ENCODE measurements at places on chromosomes 1 and 21.

DNA sequence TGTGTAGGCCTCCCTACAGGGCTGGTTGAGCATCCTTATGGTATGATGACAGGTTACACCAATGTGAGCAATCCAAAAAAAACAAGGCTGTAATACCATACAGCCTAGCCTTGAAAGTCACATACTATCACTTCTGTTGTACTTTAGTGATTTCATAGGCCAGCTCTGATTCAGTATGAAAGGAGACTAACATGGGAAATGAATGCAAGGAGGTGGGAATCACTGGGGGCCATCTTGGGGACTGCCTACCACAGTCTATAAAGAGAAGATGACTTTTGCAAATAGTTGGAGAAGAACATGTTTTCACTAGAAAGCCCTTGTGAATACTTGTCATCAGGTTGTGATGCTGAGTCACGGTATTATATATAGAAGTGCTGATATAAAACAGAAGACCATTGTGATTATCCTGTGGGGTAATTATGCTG, 270.7 kb downstream of the S1PR1 start:
- DNase-seq, result peak; percentile 34

DNA sequence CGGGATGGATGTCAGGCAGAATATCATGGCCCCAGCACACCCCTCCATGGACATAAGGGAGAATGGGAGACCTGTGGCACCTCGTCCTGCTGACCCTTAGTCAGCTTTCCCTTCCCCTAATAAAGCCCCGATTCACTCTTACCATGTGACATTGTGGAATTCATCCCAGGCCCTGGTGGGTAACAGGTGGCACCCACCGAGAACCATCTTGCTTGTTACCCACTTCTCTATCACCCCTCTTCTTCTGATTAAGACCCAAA, 32.9 kb downstream of the CSMD2 start:
- DNase-seq, result no peak

GRCh38 chr1:154115180-154115579, 39.7 kb downstream of the NUP210L start:
- no peak for DNase-seq

- no peak for DNase-seq
These were observed 2.7 kb downstream of the SERBP1 start for GRCh38 chr1:67427465-67427864.

DNA sequence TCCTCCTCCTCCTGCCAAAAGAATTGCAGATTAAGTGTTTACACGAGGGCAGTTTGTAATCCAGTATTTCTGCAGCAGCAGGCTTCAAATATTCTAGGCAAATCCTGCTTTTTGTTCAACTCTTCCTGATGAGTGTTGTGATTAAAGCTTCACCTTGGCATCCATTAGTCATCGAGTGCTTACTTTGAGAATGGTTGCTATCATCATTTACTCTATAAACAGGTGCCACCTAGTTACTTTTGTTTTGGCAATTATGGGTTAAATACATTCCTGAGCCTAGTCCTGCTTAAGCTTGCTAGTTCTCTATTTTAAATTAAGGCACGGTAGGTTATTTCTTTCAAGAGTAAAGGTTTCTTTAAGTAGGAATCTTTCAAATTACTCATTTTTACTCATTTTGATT, 20.3 kb downstream of the PDC start:
- no peak for DNase-seq

DNA sequence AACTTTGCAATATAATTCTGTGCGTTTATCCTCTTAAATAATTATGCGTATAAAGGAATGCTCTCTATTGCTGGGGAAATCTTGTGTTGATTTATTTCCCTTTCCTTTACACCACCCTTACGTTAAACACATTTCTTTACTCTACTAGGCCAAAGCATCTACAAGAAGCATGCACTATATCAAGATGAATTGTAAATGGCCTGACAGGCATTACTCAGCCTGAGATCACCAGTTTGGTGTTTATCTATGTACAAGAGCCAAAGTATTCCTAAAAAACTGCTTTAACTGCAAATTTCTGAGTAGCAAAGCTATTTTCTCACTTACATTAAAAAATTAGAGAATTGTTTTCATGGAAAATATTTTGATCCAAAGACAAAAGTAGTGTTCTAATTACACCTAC, 114.8 kb downstream of the TYW3 start:
- no peak for DNase-seq

DNA sequence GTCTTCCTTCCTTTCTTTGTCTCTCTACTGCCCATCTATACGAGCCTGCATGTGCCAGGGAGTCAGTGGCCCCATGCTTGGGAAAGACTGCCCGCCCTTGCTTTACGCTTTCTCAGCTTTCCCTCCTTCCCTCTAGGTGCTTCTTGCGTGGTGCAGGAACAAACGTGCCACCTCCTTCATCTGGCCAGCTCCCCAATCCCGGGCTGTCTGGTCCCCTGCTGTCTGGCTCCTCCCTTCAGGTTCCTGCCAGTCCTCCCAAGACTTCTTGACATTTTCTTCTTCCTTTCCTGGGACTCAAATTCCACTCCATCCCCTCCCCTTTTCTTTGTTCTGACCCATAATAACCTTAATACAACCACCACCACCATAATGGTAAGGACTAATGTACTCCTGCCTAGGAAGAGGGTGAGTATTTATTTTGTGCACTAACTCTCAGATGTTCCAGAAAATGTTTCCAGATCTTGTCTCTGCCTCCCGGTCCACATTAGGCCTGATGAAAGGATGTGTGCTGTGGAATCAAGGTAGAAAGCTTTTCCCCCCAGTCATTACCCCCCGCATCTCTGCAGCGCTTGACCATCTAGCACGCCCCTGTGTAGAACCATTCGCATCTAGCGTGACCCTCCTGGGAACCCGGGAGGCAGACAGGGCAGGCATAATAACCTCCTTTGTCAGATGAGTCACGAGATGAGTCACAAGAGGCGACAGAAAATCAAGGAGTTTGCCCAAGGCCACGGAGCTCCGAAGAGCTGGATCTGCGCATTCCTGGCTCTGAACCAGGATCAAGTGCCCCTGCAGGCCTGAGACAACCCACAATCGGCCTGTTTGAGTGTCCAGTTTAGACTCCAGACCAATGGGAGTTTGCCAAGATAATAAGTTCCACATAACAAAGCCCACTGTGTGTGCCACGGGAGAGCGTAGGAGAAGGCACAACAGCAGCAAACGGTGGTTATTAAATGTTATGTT, 60.1 kb upstream of the NEK2 start:
- DNase-seq, result peak; percentile 78

DNA sequence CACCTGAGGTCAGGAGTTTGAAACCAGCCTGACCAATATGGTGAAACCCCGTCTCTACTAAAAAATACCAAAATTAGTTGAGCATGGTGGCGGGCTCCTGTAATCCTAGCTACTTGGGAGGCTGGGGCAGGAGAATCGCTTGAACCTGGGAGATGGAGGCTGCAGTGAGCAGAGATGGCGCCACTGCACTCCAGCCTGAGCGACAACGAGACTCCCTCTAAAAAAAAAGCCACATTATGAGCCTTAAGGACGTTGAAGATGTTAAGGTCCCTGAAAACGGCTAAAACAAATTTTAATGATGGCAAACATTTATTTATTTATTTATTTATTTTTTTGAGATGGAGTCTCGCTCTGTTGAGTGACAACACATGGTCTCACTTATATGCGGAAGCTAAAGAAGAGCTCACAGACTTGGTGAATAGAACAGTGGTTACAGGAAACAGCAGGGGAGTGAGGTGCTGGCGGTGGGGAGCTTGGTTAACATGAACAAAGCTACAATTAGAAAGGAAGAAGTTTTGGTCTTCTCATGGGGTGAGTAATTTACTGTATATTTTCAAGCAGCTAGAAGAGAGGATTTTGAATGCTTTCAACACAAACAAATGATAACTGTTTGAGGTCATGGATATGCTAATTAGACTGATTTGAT, 47.1 kb downstream of the TCP10L start:
- DNase-seq, result no peak

- DNase-seq, result no peak
These were observed at the start of gene L1TD1 for GRCh38 chr1:62194651-62195544. Gene L1TD1, plus strand, starts transcription at chr1:62194849. Its CDS starts 11,780 bp downstream, at chr1:62206629.

GRCh38 chr1:114564141-114564540, 17.3 kb downstream of the BCAS2 start:
- DNase-seq, result no peak

DNA sequence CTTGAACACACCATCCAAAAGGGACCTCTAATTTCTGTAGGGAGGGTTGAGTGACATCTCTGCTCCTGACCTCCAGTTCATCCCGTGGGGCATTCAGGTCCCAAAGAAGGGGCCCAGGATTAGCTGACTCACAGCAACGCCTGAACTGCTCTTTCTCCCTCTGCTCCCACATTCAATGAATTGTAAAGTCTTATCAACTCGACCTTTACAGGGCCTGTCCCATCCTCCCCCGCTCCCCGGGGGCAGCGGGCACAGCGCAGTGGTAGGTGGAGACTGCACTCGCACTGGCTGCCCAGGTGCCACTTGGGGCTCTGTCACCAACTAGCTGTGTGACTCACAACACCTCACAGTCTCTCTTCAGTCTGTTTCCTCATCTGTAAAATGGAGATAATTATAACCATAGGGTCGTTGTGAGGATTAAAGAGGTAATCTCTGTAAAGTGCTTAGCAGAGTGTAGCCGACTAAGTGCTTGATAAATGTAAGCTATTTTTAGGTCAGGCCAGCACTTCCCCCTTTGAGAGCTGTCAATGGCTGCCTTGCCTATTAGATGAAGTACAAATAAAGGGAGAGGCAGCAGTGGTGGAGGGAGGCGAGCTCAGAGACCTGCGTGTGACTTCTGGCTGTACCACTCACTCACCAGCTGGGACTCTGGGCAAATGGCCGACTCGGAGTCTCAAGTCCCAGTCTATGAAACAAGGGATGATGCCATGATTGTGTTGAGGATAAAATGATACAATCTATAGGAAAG, 637 bp upstream of the MYBPHL start:
- no peak for DNase-seq

GRCh38 chr1:52836035-52836434, 6.5 kb upstream of the ZYG11A start:
- DNase-seq, result no peak

- DNase-seq, result peak; percentile 49
These were observed 17.2 kb downstream of the SYT2 start for GRCh38 chr1:202692959-202693555.

DNA sequence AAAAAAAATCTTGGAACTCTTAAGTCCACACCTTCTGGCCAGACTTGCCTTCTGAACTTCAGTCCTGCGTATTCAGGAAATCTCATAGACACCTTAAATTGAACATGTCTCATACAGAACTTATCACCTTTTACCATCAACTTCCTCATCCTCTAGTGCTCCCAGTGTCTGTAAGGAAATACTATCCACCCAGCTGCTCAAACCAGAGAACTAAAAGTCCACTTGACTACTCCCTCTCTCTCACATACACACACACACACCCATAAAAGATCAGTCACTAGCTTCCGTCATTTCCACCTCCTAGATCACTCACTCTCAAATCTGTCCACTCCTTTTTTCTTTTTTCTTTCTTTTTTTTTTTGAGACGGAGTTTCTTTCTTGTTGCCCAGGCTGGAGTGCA, 10.9 kb upstream of the CAP1 start:
- no peak for DNase-seq

DNA sequence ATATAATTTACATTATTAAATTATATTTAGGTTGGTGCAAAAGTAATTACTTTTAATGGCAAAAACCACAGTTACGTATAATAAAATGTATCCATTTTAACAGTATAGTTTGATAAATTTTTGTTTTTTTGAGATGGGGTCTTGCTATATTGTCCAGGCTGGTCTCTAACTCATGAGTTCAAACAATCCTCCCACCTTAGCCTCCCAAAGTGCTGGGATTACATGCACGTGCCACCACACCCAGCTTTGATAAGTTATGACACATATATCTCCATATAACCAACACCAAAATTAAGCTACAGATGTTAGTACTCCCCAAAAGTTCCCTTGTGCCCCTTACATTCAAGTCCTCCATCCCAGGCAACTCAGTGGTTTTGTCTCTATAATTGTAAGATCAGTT, 163.1 kb downstream of the SMYD3 start:
- no peak for DNase-seq

DNA sequence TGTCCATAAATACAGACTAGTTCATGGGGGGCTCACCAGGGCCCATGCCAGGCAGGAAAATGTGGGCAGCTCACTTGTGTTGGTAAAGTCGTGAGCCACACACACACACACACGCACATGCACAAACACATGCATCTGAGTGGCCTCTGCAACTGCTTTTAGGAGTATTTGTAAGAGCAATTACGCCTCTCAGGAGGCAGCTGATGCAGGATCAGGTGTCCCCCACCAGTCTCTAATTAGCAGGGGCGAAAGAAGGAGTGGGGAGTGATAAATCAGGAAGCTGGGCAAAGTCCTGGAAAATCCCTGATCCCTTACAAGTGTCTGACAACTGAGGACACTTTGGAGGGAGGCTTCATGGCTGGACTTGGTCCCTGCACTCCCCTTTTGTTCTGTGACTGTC, 5.7 kb upstream of the IVL start:
- DNase-seq, result no peak

GRCh38 chr1:39625462-39626273, 13.8 kb downstream of the HEYL start:
- DNase-seq, result no peak

DNA sequence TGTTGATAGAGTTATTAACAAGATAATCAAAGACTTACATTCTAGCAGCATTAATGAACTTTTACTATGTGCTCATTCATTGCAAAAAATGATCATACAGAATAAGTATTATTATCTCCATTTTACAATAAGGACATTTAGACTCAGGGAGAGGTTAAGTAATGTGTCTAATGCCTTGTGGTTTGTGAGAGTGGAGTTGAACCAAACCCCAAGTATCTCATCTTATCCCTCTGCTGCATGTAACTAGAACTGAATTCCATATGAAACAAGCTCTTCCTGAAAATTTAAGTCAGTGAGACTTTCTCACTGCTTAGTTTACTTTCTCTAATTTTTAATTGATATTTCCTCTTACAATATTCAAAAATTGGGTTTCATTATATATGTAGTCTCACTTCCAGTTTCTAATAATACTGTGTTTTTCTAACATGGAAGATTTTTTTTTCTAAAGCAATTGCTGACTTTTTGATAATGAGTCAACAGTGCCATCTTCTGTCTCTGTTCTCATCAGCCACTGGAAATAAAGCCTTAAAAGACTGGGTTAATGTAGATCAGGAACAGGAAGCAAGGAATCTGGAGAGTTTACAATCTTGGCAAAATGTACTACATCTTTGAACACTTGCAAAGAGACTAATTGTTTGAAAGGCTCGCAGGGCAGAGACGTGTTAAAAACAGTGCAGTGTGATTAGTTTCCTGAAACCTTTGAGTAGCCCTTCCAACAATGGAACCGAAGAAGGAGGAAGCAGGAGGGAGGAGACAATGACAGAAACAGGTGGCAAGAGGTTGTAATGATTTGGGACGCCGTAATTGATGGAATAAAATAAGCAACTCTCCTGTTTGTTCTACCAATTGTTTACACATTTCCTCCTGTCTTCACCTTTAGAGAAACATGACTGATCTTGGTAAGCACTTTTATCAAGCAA, 567.6 kb downstream of the MRPL39 start:
- DNase-seq, result no peak

DNA sequence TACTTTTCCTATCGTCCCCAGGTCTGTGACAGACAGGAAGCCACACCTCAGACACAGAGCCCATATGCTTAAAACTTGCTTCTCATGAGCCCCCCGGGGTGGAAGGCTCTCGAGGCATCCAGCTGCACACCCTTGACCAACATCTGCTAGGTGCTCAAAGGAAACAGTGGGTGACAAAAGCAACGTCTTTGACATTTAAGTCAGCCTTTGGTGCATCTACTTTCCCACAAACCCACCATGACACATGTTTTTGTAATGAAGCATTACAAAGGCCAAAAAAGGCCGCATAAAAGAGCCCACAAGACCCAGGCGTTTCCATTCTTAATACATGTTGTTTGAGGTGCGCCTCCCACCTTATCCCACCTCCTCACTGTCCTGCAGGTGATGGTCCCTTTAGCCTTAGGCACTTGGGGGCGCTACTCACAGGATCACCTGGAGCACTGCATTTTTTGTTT, 11.8 kb upstream of the FASLG start:
- DNase-seq, result no peak

All from stromal cell of bone marrow (primary cell).